ENCODE measurements at places on chromosomes 3 and 15.

DNA sequence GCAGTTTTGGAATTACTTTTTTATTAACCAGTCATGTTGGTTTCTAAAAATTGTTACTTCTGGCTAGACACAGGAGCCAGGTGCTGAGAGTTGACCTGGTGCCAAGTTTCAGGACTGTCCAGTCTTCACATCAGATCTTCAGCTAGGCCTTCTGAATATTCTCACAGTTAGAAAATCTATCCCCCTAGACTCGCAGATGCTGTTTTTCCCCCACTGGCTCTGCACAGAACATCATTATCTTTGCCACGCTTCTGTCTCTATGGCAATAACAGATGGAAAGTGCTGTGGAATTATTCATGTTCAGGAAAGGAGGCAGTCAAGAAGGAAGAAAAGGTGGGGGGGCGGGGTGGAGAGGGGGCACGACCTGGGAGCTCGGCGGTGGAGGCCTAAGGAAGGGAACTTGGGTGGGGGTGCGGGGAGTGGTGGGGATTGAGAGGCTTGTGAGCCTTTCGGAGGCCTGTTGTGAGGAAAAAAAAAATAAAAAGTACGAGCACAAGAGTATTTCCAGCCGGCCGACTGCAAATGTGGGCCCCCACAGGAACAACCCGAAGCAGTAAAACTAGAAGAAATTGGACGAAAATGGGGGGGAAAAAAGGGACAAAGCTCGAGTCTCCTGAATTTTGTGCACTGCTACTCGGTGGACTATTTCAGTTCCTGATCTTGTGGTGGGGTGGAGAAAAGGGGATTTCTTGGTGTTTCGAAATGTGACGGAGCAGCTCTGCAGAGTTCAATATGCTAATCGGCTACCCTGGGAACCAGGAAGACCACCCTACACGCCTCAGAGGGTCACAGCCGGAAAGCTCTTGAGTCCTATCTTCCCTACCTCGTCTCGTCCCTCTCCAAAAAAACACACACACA, 1.5 kb upstream of the SKIL start:
- DNase-seq: no peak

DNA sequence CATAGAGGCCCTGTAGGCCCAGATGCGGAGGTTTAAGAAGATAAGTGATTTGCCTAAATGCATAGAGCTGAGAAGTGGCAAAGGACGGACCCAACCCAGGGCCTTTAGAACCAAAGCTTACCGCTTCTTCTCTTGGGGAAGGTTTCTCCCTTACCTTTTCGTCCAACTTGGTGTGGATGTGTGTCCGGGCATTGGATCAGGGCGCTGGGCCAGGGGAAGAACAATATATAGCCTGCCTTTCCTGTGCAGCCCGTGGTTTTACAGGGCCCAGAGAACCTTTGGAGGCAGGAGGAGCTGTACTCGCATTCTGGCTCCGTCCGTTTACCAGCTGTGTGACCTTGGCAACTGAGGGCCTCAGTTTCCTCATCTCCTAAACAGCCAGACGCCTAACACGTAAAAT, 686 bp upstream of the P3H2 start:
- no peak for DNase-seq

- no peak for DNase-seq
These were observed 60.5 kb downstream of the MEGF11 start for GRCh38 chr15:66193066-66193465.

DNA sequence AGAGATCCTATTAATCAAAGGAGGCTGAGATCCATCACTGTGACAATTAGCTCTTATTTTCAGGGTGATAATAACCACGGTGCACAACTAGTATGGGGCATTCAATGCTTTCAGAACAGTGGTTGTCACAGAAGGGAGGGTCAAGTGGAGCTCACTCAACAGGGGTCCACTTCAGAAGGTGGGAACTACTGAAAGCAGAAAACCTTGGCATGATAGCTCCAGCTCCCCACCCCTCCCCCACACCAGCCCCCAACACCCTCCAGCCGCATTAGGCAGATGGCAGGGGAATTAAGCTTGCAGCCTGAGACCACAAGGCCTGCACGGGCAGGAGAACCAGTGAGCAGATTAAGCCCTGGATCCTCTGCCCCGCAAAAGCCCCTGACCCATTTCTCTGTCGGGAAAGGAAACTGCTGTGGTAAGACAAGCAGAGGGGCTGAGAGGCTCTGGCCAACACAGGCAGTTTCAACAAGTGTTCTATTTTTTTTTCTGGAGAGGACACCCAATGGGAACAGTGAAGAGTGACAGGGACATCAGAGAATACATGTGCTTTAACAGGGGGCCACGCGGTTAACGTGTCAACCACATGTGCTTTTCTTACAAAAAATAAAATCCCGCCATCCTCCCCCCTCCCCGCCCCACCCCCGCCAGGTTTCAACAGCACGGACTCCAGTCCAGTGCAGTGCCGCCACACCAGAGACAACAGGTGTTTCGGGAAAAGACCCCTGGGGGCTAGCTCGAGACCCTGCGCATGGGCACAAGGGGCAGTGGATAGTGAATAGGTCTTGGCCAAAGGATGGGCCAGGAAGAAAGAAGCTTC, 997 bp downstream of the FYCO1 start:
- no peak for DNase-seq

DNA sequence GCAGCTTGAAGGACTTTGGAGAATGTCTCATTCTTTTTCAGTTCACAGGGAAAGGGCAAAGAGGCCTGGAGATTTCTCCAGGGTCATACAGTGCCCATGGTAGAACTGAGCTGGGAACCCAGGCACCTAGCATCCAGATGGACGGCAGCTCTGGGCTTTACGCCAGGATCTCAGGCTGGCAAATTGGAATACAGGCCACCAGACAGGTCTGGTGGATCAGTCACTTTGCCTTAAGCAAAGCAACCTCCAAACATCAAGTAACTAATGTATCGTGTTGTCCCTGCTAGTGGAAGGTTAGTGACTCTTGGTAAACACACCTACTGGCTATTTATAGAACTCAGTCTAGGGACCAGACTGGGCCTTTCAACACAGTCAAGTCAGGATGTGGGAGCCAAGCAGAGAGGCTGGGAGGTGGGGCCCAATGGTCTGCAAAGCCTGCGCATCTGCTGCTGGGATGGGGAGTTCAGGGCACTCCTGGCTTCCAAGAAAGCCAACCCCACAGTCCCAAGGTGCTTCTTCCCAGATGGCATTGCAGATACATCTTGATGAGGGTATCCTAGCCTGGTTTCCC, 30.2 kb downstream of the RPLP1 start:
- DNase-seq: no peak

GRCh38 chr3:165603196-165603595, 234.0 kb downstream of the BCHE start:
- no peak for DNase-seq

- no peak for DNase-seq
These were observed 46.1 kb downstream of the PIK3R4 start for GRCh38 chr3:130700541-130700940.

- DNase-seq: no peak
These were observed 583.4 kb upstream of the SGO1 start for GRCh38 chr3:20769430-20769829.

GRCh38 chr3:142987080-142987700, 14.2 kb upstream of the U2SURP start:
- no peak for DNase-seq
